ENCODE measurements at places on chromosomes 13 and 19. TPM values are rescaled to one million over a fixed set of nuclear protein-coding genes. Genes with fewer than 3 reads are reported as not detected.

Gene ZNF382
- total RNA-seq, result 0.78 TPM

Gene TNFRSF19
- 2.3 TPM for total RNA-seq

Gene UCHL3
- total RNA-seq, result 105 TPM

Gene CABP5
- not detected for total RNA-seq

Gene IGFL2
- total RNA-seq, result 16.6 TPM

Gene B3GNT8
- total RNA-seq, result 5.9 TPM
